Posterior vena cava (tissue), 2 donors: ENCODE measurements at places on chromosomes 3 and 15.

- no peak for DNase-seq
Measured at GRCh38 chr15:80876348-80876674, 97.1 kb downstream of the CEMIP start.

GRCh38 chr3:167843886-167844285 is 108.4 kb downstream of the SERPINI1 start:
- no peak for DNase-seq

DNA sequence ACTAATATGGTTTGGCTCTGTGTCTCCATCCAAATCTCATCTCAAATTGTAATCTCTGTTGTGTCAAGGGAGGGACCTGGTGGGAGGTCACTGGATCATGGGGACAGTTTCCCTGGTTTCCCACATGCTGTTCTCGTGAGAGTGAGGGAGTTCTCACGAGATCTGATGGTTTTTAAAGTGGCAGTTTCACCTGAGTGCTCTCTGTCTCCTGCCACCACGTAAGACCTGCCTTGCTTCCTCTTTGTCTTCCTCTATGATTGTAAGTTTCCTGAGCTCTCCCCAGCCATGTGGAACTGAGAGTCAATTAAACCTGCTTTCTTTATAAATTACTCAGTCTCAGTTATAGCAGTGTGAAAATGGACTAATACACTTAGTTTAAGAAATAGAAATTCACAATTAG is 228.9 kb downstream of the CD47 start:
- no peak for DNase-seq

- DNase-seq = no peak
Measured at GRCh38 chr15:74809956-74810355, 2.7 kb upstream of the LMAN1L start.

- DNase-seq = no peak
Measured at GRCh38 chr15:86522721-86523120, 443.1 kb downstream of the AGBL1 start.

DNA sequence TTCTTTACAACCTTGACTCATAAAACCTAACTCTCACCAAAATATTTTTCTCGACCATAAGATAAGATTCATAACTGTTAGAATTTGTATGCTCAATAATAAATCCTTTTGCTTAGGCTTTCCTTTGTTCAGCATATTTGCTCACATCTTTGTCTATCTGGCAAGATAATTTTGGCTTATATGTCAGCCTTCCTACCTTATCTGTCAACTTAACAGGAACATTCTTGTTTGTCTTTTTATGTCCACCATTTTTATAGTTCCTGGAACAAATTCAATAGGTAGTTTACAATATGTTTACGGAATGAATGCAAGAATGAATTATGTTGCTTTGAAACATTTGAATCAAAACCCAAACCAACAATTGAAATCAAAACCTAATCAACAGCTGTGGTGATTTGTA is 41.0 kb upstream of the P2RY1 start:
- DNase-seq = no peak

GRCh38 chr15:101276501-101277037 is 716 bp downstream of the SELENOS start:
- no peak for DNase-seq

DNA sequence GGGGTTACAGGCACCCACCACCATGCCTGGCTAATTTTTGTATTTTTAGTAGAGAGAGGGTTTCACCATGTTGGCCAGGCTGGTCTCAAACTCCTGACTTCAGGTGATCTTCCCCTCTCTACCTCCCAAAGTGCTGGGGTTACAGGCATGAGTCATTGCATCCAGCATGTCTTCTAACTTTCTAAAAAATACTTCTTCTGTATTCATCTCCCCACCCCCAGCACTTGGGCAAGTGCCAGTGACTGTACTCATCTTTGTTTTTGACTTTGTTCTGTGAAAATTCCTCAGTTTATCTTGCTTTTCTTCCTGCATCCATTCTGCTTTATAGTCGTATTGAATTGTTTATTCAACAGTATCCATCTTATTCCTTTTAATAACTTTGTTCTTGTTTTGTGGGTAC is 47.6 kb downstream of the ARIH1 start:
- no peak for DNase-seq

GRCh38 chr3:11150256-11150655 is 4.0 kb upstream of the HRH1 start:
- DNase-seq = peak; percentile 84

DNA sequence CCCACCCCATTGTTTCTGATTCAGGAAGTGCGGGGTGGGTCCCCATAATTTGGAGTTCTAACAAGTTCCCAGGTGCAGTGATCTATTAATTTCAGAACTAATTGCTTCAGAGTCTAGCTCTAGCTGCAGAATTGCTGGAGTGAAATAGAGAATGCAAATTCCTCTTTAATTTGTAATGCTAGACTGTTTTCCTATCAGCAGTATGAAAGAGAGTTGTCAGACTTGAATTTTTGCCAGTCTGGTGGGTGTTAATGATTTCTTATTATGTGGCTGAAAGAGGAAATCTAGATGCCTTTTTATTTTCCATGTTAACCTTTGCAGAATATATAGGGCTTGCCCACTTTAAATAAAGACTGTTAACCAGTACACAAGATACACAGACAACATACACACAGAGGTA is 23.7 kb downstream of the APH1B start:
- no peak for DNase-seq
